ENCODE measurements at places on chromosomes 3 and 15.

DNA sequence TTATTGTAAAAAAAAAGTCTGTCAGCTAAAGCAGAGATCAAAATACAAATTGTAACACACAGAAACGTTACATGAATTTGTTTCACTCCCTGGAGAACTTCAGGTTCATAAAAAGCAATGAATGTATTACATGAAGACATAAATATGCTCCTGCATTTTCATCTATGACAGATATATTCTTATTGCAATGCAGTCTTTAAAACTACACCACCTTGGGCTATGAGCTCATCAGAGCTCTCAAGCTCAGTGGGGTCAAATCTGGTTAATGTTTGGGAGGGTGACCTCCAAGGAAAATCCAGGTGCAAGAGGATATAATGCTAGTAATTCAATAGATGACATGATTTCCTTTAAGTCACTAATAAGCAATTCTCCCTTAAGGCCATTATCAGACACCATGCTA, 606.8 kb downstream of the EPHA3 start:
- no peak overlapping the region for H3K4me3 ChIP-seq
- no peak overlapping the region for H3K27ac ChIP-seq
- no peaks in the 10 kb centered on the region for H3K4me1 ChIP-seq
- DNase-seq, result no peak

DNA sequence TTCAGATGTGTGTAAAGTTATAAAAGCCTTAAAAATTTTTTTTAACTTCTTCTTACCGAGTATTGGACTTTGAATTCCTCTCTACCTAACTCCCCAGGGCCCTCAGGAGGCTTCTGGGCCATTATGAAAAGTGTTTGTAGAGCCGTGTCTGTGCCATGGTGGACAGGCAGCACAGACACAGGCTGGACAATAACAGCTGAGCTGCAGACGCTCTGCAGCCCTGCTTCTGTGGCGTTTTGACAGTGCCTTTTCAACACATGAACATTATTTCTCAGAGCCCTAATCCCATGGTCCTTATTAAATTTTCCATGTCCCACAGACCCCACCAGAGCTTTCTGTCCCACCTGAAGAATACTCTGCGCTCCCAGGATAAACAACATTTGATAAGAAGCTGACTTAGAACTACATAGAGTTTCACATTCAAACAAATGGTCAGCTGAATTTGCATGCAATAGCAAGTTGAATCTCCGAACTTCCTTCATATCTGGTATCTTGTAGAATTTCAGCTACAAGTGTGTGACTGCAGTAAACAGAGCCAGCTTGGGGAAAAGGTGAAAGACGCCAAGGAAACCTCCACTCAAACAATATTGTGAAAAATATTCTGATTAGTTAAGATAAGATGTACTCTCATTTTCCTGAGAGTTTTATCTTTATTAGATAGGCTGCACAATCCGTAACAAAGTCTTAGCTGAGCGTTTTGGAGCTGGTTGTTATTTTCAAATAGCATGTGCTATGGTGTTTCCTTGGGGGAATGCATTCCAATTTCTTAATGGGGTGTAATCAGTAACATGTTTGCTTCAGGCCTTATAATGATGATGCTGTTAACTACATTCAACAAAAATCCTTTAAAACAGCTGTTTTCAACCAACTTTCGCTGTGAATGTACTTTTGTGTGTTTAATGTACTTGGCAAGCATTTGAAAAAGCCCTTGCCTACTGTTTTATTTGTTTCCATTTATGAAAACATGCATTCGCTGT, 378.2 kb downstream of the MECOM start:
- no peak for DNase-seq
- H3K4me1 ChIP-seq, result no peaks in the 10 kb centered on the region
- H3K27ac ChIP-seq, result no peak overlapping the region
- H3K27me3 ChIP-seq, result no peaks in the 10 kb centered on the region
- no peak overlapping the region for H3K4me3 ChIP-seq

GRCh38 chr3:8756671-8757070, 12.7 kb downstream of the OXTR start:
- H3K4me3 ChIP-seq, result no peak overlapping the region
- DNase-seq, result no peak

DNA sequence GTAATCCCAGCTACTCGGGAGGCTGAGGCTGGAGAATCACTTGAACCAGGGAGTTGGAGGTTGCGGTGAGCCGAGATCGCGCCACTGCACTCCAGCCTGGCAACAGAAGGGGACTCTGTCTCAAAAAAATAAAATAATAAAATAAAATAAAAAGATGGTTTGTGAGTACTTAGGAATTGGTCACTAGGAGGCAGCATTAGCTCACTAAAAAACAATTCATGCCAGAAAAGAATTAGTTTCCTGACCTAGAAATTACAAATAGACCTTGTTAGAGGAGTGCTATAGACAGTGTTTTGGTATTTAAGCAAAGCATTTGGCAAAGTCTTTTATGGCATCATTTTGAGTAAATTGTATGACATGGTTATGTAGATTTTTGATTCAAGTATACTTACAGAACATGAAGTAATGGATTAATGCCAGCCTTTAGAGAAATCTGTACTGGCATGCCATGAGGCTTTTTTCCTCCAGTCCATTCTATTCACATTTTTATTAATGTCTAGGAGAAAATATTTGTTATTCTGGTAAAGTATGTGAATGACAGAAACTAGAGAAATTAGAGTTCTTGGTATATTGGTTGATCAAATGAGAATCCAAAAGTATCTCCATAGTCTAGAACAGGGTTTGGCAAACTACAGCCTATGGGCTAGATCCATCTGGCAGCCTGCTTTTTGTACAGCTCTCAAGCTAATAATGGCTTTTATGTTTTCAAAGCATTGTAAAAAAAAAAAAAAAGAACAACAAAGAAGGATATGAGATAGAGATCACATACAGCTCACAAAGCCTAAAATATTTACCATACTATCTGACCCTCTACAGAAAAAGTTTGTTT, 81.6 kb downstream of the LRRC49 start:
- no peaks in the 10 kb centered on the region for H3K36me3 ChIP-seq
- no peak for DNase-seq
- H3K27ac ChIP-seq, result no peak overlapping the region
- no peak overlapping the region for H3K4me3 ChIP-seq
- no peaks in the 10 kb centered on the region for H3K27me3 ChIP-seq

DNA sequence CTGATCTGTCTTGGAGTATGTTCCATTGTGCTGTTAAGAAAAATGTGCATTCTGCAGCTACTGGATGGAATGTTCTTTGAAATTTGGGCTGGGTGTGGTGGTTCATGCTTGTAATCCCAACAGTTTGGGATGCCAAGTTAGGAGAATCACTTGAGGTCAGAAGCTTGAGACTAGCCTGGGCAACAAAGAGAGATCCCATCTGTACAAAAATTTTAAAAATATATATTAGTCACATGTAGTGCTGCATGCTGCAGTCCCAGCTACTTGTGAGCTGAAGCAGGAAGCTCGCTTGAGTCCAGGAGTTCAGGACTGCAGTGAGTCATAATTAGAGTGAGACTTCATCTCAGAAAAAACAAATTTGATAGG, 62.8 kb upstream of the PLSCR4 start:
- H3K27ac ChIP-seq, result no peak overlapping the region
- no peaks in the 10 kb centered on the region for H3K36me3 ChIP-seq
- H3K27me3 ChIP-seq, result no peaks in the 10 kb centered on the region

DNA sequence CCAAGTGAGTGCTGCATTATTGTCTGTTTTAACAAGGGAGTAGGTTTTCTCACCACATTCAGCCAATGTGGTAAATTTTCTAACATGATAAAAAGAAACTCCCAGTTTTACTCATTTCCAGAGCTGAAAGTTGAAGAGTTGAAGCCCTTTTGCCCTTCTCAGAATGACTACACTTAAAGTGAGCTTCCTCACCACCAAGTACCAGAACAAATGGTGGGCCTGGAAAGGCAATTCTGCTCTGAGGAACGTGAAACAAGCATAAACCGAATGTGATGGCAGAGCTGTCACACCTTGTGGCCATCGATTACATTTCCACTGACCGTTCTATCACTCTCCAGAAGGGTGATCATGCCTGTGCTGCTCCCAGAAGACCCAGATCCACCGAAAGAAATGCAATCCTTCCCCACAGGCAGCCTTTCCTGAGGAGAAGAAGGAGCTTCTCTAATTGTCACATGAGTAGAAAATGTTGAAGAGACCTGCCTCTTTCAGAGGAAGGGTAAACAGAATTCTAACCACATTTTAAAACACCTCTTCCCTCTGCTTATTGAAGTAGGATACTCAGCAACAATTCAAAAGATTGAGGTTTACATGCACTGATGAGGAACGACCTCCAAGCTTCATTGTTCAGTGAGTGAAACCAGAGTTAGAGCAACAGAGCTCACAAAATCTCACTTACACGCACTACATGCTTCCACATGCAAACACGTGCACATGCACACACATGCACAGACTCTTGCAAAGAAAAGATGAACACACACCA, 21.4 kb upstream of the CCR9 start:
- H3K27me3 ChIP-seq, result no peaks in the 10 kb centered on the region
- H3K4me3 ChIP-seq, result no peak overlapping the region
- no peak for DNase-seq
- no peak overlapping the region for H3K27ac ChIP-seq

Measured in T-cell (primary cell).